ENCODE measurements at places on chromosomes 7 and 10.

DNA sequence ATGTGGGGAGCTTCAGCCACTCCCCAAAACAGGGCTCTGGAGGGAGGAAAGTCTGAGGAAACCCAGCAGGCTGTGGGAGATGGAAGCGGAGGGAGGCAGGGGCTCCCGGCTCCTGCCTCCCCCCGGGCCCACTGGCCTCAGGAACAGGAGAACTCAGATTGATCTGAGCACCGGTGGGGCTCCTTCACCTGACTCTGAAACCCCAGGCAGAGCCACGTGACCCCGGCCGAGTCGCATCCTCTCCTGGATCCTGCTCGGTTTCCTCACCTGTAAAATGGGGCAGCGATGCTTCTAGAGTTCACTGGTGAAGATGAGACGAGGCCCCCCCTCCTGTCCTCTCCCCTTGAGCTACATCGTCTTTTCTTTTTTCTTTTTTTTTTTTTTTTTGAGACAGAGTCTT, 33.6 kb downstream of the TCERG1L start:
- DNase-seq = no peak

GRCh38 chr7:1768832-1769231, 98.8 kb downstream of the ELFN1 start:
- no peak for DNase-seq

DNA sequence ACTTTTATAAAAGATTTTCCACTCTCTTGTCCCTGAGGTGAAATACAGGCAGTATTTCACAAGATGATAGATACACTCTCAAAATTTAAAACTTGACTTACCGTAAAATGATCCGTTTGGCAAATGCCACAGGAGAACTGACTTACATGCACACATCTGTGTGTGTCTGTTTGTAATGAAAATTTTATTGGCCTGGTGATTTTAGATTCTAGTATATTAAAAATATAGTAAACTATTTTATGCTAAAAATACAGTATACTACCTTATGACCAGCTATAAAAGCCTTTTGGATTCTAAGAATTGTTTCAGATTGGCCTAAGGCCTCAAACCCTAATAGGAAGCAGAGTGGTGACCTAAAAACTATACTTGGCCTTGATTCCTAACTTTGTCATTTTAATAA, 362.7 kb downstream of the IPMK start:
- DNase-seq = no peak

GRCh38 chr10:132377326-132377725, 19.7 kb upstream of the PWWP2B start:
- no peak for DNase-seq

DNA sequence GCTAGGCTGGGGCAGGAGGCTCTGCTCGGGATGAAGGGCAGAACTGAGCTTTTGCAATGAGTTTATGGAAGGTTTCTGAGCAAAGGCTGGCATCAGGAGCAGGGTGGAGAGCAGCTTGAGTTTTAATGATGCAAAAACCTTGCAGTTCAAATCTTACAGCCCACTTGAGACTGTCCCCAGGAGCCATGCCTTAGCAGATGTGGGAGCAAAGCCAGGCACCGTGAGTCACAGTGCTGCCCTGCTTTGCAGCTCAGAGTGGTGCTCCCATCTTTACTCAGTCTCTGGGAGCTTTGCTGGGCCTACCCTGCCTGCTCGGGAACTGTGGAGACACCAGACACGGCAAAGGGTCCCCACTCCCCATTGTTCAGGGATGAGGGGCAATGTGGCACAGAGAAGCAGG, 122.4 kb upstream of the NPS start:
- DNase-seq = no peak

DNA sequence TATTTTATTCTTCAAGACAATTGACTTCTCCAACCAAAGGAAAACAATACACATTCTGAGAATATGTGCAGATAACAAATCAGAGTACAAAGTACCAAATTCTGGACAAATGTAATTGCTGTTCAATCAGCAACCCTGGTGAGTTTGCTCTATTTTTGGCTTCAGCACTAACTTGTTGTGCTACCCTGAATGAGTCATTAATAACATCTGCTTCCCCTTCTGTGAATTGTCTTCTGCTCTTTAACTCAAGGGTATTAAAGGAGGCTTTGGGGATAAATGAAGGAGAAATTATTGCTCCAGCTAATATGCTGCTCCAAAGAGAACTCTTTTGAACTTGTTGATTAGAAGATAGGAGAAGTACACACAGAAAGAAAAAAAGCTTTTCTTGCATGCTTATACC, 459.3 kb downstream of the HTR7 start:
- DNase-seq = no peak

GRCh38 chr7:1103789-1104515, 16.0 kb downstream of the GPER1 start:
- no peak for DNase-seq

DNA sequence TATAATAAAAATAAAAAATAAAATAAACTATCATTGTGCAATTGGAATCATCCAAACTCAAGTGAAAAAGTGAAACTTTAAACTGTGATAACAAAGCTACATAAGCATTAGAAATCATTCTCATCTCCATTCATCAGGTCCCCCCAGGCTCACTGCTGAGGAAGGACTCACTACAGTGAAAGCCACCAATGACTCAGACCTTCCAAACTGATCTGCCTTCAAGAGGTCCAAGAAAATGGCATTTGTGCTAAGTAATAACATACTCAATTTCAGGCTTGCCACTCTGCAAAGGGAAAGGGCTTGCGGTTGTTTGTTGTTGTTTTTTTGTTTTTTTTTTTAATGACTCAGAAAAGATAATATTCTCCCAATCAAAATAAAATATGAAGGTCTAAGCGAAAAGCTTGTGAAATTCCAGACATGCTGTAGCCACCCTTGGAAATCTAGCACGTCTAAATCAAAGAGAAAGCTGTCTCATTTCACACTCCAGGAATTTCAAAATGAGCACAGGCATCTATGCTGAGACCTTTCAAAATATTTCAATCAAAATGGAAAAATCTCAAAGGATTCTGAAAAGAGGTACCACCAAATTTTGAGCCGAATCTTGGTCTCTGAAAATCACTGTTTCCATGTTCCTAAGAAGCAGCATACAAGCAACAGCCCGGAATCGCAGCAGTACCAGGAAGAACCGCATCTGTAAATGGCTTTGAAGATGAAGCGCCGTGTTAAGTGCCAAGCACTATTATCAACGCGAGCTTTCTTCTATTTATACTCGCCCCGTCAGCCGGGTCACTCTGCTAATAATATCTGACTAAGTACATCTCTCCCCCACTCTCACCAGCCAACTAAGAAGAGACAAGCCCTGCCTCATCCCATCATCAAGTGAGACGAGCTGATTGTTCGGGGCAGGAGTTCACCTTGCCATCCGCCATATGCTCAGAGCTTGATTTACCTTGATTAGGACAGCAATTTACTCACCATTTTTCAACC, 13.5 kb downstream of the SFMBT2 start:
- no peak for DNase-seq

GRCh38 chr10:34119456-34119855, 695.6 kb downstream of the PARD3 start:
- no peak for DNase-seq

- no peak for DNase-seq
Measured at GRCh38 chr7:27229448-27229847, 13.2 kb upstream of the EVX1 start.

- no peak for DNase-seq
Measured at GRCh38 chr7:30136117-30136731, 1.4 kb downstream of the MTURN start.

DNA sequence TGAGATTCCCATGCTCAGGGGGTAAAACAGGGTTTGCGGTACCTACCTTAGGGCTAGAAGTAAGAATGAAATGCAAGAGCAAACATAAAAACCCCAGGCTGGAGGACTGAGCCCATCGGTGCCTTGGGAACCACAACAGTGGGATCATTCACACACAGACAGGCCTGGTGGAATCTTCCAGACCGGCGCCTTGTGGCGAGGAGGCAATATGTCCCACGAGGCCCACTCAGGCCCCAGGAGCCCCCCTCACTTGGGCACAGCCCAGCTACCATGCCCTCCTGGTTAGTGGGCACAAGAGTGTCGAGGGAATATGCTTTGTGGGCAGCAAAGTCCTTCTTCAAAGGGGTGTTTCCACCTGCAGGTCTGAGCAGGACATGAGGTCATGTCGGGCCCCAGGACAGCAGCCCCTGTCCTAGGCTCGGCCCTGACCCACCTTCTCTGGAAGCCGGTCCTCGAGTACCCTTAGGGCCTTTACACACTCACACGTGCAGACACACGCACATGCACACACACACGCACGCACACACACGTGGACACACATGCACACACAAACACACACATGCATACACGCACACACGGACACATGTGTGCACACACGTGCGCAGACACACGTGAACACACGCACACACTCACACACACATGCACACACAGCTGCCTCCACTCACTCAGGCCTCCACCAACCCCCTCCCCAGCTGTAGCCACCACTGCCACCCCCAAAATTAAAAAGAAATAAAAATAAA, 51.5 kb upstream of the MYL10 start:
- no peak for DNase-seq

- DNase-seq = no peak
Measured at GRCh38 chr10:66350622-66351399, 575.0 kb upstream of the LRRTM3 start.

GRCh38 chr10:28951484-28951883, 274.2 kb downstream of the BAMBI start:
- no peak for DNase-seq

- no peak for DNase-seq
Measured at GRCh38 chr7:39691821-39692220, 68.4 kb downstream of the RALA start.

DNA sequence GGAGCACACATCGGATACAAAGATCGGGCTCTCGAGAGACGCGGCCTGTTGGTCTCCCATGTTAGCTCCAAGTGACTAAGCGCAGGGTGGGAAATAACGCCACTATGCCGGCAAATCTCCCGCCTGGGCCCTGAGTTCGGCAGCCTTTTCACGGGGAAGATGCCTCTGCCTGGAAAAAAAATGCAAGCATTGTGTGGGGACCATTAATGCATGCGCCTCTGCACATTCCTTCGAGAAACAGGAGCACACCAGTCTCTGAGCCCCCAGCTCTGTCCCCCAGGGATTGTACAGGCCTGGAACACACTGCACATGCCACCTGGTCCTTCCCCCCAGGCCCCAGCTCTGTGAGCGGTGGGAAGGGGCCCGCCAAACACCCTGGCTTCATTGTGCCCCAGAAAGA, 44.1 kb downstream of the FBXW4 start:
- no peak for DNase-seq

- no peak for DNase-seq
Measured at GRCh38 chr10:44178281-44178680, 206.6 kb downstream of the CXCL12 start.

DNA sequence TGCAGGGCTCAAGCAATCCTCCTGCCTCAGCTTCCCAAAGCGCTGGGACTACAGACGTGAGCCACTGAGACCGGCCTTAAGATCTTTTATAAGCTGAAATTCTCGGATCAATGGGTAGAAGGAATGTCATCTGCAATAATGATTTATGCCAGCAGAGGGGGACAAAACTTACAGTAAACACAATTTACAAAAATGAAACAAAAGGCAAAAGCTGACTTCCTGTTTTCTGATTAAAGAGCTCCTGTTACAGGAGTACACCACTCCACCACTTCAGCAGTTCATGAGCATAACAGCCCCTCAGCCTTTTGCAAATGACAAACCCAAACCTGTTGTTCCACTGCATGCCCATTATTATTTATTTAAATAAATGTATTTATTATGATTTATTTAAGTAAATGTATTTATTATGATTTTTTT, 88.5 kb upstream of the ATP6V0A4 start:
- DNase-seq = no peak

DNA sequence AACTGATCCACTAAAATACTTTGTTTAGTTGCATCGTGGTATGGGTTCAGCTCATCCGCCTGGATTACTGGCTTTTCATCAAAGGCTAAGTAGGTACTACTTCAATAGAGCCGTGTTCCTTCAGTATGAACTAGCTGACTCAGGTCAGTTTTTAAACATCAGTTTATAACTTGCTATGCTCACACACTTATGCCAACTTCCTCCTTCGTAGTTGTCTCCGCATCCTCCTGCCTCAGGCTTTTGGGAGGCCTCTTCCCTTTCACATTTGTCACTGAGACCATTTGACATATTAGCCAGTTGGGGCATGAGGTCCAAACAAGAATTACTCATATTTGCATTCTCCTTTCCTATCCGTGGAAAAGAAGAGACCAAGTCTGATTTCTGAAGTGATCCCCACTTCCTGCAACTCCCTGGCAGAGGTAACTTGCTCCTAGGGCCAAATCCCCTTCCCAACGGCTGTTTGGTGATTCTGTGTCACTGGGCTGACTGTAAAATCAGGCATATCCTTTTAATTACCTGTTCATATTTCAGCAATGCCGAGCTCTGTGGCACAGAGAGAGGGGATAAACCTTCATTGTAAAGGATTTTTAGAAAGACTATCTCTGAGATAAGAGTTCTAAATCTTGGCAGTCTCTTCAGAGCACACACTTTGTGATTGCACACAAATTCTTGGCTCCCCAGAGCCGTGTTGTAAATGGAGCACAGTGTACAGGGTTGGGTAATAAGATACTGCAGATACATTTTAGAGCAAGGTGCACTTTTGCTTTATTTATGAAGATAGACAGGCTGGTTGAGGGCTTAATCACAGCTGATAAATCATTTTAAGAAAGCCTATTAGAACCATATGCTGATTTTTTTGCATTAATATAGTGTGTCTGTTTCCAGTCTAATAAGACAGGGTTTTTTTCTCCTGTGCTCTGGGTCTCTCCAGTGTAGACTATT, 108.0 kb downstream of the CREB5 start:
- no peak for DNase-seq

- DNase-seq = no peak
Measured at GRCh38 chr10:51672039-51672535, 27.3 kb downstream of the CSTF2T start.

DNA sequence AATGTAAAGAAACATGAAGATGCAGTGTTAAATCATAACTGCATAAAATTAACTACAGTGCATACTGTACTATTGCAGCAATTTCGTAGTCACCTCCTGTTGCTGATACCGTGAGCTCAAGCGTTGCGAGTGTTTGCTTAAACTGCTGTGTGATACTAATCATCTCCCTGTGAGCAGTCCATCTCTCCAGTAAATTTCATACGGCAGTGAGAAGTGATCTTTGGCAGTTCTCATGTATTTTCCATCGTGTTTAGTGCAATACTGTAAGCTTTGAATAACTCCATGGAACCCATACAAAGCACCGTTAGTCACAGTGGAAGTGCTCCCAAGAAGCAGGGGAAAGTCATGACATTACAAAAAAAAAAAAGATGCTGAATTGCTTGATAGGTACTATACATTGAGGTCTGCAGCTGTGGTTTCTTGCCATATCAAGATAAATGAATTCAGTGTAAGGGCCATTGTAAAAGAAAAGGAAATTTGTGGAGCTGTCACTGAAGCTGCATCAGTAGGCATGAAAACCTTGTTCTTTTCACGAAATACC, 360.4 kb downstream of the EXOC4 start:
- no peak for DNase-seq

- DNase-seq = no peak
Measured at GRCh38 chr7:12942609-12943008, 255.2 kb downstream of the ARL4A start.
